ENCODE measurements at places on chromosomes 12 and 14.

DNA sequence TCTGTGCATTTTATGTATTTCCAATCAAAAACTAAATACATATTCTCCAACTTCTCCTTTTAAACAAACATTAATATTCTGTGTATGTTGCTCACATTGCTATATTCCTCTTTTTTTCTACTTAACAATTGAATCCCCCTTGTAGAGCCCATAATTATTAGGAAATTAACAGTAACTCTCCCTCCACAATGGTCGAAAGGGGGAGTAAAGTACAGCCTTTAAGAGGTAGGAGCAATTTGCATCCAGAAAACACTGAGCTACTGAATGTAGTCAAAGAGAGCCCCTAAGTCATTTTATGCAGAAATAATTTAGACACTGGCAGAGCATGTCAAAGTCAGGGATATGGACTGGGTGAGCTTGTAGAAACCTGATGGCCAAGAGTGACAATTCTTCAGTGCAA lies 57.2 kb upstream of the SCN8A start:
- DNase-seq: peak; percentile 25

DNA sequence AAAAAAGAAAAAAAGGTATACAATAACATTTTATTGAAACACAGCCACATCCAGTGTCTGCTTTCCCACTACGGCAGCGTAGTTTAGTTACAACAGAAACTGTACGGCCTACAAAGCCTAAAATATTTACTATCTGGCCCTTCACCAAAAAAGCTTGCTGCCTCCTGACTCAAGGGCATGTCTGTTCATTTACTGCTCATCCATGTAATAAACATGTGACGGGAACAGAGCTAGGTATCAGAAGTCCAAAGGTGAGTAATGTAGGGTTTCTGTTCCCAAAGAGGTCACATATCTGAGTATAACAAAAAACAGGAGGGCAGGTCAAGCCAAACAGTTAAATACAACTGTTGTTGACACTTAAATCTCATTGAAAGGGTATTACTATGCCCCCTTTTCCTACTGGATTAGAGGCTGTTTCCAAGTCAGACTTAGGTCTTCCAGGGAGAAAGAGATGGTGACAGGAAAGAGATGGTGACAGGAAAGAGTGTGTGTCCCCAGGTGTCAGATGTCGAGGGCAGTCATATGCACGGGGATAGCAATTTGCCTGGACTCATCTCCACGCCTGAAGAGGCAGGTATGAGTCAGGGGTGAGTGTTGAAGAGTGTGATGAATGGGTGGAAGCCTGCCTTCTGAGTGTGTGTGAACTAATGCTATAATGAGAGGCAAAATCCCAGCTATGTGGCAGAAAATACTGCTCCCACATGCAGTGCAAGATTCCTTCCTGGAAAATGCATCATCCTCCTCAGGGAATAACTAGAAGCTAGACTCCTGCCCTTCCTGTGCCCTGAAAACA lies 77.7 kb downstream of the MAP3K9 start:
- no peak for DNase-seq

- no peak for DNase-seq
Measured at GRCh38 chr12:91098941-91099340, 12.4 kb downstream of the LUM start.

- no peak for DNase-seq
Measured at GRCh38 chr12:247271-247670, 15.4 kb downstream of the SLC6A13 start.

GRCh38 chr14:32534145-32534544 lies 205.0 kb downstream of the AKAP6 start:
- no peak for DNase-seq

- no peak for DNase-seq
Measured at GRCh38 chr12:98106031-98106683, 409.2 kb upstream of the TMPO start.

DNA sequence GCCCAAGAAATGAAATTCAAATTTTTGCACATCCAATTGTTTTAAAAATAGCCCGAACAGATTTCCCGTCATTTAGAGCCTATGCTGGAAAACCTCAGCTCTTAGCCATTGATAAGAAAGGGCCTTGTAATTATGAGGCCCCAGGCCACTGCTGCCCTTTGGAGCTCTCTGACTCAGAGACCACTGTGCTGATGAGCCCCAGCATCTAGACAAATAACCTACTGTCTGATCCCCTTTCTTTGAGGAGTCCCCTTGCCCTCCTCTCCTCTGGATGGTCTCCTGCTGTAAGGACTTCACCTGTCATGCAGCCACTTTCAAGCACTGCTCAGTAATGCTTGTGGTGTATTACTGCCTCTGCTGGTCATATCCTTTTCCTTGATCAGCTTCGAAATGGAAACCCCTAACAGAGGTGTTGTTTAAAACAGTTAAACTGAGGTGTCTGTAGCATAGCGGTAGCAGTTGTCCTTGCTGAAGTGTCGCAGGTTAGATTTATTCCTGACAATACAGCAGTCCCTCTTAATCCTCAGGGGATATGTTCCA lies 159.9 kb upstream of the SRRM4 start:
- DNase-seq: no peak

DNA sequence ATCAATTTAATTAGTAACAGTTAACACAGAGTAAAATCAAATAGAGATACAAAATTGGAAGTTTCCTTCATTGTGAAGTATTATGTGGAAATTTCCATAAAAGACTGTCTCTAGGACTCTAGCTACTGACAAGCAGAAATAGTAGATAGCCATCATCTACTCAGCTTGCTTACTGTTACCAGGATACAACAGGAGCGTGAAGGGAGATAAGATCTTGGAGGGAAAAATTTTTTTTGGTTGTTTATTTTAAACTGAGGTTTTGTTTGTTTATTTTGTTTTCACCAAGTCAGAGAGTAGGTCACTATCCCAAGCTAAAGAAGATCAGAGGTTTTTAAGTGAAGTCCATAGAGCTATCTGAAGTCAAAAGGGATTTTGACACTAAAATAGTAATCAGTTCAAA lies 861.3 kb upstream of the MGAT4C start:
- no peak for DNase-seq

DNA sequence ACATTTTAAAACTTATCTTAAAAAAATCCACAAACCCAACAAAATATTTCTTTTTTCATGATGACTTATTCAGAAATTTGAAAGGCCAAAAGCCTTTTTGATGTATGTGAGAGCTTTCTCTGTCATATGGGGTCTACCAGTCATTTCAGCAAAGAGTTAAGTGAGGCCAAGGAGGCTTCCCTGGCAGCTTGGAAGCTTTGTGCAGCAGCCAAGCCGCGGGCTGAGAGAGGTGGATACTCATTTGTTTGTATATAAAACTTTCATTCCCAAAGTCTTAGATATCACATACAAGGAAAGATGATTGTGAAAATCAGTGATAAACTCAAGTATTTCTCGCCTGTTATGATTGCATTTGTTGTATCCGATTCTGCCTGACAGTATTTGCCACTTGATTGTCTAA lies 48.5 kb upstream of the RNU6-8 start:
- DNase-seq: no peak

GRCh38 chr12:40033242-40033630 lies 72.6 kb downstream of the SLC2A13 start:
- peak; percentile 65 for DNase-seq

DNA sequence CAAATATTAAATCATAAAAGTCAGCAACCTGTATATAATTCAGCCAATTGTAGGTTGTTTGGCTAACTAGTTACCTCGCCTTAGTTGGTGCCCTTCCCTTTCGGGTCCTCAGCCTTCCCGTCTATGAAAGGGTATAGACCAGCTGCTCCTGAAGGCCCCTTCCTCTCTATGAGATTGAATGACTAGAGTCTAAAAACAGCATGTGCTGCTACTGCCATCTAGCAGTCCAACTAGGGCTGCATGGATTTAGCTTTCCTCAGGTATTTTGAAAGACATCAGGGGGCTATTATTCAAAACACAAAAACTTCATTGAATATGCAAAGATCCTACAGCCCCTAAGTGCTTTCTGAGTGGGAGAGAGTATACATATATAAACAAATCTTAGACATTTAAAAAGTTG lies 37.0 kb upstream of the TMEM263 start:
- DNase-seq: peak; percentile 60

- DNase-seq: peak; percentile 93
Measured at GRCh38 chr12:107091989-107092641, 1.2 kb downstream of the CRY1 start.

GRCh38 chr12:129101404-129101803 lies 248.1 kb downstream of the GLT1D1 start:
- DNase-seq: no peak

DNA sequence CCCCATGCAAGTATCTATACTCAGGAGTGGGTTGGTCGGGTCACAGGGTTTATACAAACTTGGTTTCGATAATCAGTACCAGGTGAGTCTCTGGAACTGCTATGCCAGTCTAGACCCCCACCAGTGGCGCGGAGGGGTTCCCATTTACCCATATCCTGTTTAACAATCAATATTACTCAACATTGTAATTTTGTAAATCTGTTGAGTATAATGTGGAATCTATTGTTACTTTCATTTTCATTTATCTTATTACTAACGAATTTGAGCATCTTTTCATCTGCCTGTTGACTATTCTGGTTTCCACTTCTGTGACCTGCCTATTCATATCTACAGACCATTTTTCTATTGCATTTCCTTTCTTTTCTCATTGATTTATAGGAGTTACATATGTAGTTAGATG lies 275.2 kb upstream of the CRY1 start:
- no peak for DNase-seq

DNA sequence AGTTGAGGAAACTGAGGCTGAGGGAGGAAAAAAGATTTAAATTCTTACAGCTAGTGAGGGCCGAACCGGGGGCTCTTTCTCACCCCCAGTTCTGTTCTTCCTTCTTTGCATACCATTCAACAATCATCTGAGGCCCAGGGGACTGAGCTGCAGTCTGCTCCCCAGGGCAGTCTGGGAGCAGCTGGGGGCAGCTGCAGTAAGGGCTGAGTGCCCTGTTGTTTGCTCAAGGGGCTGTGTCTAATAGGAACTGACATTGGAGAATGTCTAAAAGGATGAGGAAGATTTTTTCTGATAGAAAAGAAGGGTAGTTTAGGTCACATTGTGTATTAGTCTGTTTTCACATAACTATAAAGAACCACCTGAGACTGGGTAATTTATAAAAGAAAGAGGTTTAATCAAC lies 42.2 kb downstream of the SLC17A8 start:
- DNase-seq: no peak

DNA sequence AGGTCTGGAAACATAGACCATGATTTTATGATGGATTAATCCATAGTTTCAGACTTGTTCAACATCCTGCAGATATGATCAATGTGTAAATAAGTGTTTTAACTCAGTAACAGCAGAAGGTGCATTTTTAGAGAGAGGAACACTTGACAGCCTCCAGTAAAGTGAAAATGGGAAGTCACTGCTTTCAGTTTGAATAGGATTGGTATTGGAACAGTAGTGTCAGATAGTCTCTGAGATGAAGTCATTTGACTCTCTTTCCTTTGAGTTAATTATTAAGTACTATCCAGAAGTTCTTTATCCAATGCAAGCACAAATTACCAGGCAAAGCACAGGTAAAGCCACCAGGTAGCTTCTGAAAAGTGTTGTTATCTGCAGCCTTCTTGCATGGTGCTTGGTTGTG lies 14.5 kb upstream of the NAV3 start:
- DNase-seq: no peak

GRCh38 chr14:21960636-21961035 lies 287.0 kb upstream of the OR4E1 start:
- no peak for DNase-seq

DNA sequence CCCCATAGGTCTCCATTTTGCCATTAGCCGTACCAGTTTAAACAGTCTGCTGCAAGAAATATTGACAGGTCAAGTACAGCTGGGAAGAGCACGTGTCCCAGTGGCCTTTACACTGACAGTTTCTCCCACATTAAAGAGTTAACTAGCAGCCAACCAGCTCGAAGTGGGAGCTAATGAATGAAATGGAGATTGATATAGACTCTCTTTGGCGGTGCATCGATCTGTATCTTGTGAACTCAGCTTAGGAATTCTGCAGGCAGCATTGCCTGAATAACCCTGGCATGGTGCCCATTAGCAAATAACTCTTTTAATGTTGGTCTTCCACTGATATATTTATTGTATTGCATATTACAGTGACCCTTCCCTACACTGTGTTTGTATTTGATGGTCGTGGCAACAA lies 319.4 kb downstream of the EGLN3 start:
- DNase-seq: no peak

DNA sequence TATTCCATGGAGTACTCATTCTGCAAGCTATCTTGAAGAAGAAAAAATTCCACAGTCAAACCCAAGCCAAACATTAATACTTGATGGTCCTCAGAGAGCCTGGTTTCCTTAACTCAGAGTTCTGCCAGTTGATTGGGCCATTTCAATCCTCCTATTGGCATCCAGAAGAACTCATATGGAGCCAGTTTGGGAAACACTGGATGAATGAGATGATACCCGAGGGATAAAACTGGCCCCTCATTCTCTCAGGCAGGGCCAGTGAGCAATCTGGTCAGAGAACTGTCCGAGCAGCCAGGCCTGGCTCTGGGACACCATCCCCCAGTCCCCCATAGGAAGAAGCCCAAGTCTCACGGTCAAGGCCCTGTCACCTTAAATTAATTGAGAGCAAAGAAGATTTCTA lies 48.8 kb downstream of the NUAK1 start:
- DNase-seq: no peak

GRCh38 chr12:22046090-22046967 lies at the start of gene CMAS:
Gene CMAS, plus strand, starts transcription at chr12:22046218. Its CDS starts 86 bp downstream, at chr12:22046304.
- peak; percentile 71 for DNase-seq

- DNase-seq: no peak
Measured at GRCh38 chr12:78183824-78184223, 353.1 kb downstream of the NAV3 start.

DNA sequence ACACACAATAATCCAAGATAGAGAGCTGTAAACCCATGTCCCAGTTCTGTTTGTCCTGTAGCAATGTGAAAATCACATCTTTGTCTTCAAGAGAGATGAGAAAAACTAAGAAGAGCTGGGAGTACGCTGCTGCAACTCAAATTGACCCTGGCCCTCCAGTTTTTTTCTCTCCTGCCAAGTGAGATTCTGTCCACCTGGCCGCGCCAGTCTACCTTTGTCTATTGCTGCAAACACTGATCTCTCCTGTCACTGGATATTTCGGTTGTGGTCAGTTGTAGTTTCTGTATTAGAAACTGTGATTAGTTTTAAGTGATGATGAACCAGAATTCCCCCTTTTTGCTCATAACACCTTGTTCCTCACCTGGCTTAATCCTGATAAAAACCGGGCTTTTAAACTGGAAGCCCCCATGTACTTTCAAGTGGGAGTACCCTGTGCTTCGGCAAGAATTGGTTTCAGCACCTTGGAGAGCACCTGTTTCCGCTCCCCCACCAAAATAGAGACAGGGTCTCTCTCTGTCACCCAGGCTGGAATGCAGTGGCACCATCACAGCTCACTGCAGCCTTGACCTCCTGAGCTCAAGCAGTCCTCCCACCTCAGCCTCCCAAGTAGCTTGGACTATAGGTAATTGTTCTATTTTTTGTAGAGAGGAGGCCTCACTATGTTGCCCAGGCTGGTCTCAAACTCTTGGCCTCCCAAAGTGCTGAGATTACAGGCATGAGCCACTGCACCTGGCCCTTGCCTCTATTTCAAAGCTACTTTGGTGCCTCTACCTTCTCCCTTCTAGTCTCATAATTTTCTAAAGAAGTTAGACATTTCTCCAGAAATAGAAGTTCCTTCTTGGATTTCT lies 156.8 kb downstream of the PHETA1 start:
- DNase-seq: no peak
